ENCODE measurements at places on chromosomes 6 and 20. TPM values are rescaled to one million over a fixed set of nuclear protein-coding genes. Genes with fewer than 3 reads are reported as not detected.

Gene ADGRF5
- 0.75 TPM for total RNA-seq

DNA sequence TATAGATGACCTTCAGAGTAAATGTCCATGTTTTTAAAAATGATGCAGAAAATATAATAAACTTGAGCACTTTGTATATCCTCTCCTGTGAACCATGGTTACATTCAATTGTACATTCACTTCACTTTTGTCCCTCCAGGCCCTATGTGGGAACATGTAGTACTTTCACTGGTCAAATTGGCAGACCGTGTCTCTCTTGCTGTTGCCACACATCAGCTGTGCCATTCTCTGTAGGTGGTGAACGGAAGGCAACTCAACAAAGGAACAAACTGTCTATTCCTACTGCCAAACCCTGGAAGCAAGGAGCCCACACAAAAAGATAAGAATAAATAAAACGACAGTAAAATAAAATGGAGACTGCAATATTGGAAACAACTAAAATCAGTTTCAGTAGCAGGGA lies 2.0 kb downstream of the ROS1 start:
- H3K36me3 ChIP-seq = no peaks in the 10 kb centered on the region
- H3K4me3 ChIP-seq = no peak overlapping the region
- DNase-seq = no peak
- H3K27me3 ChIP-seq = no peaks in the 10 kb centered on the region

Gene CD24
- 125 TPM for total RNA-seq

Gene PHF1
- total RNA-seq = 40.3 TPM

GRCh38 chr6:78947962-78948361 lies 80.6 kb downstream of the IRAK1BP1 start:
- DNase-seq = peak; percentile 49
- no peak overlapping the region for H3K4me3 ChIP-seq
- H3K27me3 ChIP-seq = no peaks in the 10 kb centered on the region
- no peak overlapping the region for H3K27ac ChIP-seq

GRCh38 chr6:116238083-116238482 lies 15.8 kb downstream of the TSPYL4 start:
- no peak overlapping the region for H3K4me3 ChIP-seq
- no peaks in the 10 kb centered on the region for H3K36me3 ChIP-seq
- DNase-seq = no peak
- no peaks in the 10 kb centered on the region for H3K4me1 ChIP-seq
- no peaks in the 10 kb centered on the region for H3K27me3 ChIP-seq
- no peak overlapping the region for H3K27ac ChIP-seq

Gene ERVFRD-1
- total RNA-seq = not detected

GRCh38 chr6:15839969-15840541 lies 177.2 kb upstream of the DTNBP1 start:
- DNase-seq = no peak
- no peaks in the 10 kb centered on the region for H3K4me1 ChIP-seq

Gene COMMD7
- 33.5 TPM for total RNA-seq

DNA sequence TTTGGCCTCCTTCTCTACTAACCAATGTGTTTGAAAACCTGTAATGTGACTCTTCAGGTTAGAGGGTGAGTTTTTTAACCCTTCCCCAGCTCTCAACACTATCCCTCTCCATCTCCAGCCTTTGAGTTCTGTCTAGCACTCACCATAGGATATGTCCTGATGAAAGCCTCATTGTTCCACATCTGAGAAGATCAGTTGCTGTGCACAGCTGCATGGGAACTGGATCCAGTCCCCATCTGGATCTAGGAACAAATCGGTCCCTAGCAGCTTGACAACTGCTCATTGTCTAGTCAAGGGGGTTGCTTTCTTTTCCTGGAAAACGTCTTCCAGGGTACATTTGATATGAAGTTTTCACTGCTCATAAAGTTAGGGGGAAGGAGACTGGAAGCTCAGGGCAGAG lies 45.4 kb upstream of the AGPAT4 start:
- no peaks in the 10 kb centered on the region for H3K36me3 ChIP-seq
- H3K4me3 ChIP-seq = no peak overlapping the region
- H3K4me1 ChIP-seq = no peaks in the 10 kb centered on the region
- DNase-seq = no peak

DNA sequence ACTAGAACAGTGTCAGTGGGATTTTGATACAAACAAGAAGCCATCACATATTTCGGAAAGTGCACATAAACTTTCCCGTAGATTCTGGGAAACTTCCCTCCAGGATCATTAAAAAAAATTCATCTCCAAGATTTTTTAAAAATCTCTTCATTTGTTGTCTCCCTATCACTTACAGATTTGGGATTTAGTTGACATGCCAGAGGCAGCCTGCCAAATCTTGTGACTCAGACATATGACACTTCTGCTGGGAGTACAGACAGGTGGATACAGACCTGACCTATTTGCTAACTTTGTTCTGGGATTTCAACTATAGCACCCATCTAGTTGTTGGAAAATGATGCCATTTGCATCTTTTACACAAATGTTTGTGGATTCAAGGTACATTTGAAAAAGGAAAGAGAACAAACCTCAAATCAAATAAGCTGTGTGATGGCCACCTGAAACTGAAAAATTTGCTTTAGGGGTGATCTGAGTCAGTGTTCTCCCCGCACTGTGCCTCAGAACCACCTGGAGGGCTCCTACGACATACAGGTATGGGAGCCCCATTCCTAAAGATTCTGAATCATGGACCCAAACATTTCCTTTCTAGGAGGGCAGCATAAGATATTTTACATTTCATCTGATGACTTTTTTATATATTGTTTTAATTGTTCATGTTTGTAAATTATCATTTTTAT lies 21.9 kb upstream of the CD2AP start:
- peaks cover 50% of the 10 kb centered on the region for H3K4me1 ChIP-seq
- H3K27me3 ChIP-seq = no peaks in the 10 kb centered on the region
- DNase-seq = peak; percentile 93
- no peak overlapping the region for H3K4me3 ChIP-seq
- H3K27ac ChIP-seq = 0 out of 2 replicates have a peak overlapping the region, but pooled peaks have one; percentile 13

DNA sequence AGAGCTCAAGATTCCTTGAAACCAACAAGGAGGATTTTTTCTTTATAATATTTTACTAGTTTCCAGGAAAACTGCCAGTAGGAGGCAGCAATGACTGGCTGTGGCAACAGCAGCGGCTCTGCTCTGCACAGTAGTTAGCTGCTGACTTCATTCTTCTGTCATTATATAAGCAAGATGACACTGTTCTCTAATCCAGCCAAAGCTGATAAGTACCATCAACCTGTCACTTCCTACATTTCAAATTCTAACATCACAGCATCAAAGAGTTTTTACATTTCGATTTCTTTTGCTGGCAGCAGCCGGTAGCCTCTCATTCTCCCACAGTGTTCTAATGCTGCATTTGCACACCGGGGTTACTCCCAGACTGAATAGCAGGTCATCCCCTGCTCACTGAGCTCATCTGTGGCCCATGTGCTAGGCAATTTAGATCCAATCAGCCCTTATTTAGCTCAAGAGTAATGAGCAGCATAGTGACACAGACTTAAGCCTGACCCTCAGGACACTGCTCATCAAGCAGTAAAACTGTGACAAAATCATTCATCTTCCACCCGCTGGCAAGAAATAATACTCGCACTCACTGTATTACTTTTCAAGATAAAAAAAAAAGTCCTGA lies 67.8 kb downstream of the MMS22L start:
- no peaks in the 10 kb centered on the region for H3K36me3 ChIP-seq
- no peak overlapping the region for H3K4me3 ChIP-seq
- no peaks in the 10 kb centered on the region for H3K27me3 ChIP-seq
- peak; percentile 55 for DNase-seq
- no peak overlapping the region for H3K27ac ChIP-seq
- no peaks in the 10 kb centered on the region for H3K4me1 ChIP-seq

DNA sequence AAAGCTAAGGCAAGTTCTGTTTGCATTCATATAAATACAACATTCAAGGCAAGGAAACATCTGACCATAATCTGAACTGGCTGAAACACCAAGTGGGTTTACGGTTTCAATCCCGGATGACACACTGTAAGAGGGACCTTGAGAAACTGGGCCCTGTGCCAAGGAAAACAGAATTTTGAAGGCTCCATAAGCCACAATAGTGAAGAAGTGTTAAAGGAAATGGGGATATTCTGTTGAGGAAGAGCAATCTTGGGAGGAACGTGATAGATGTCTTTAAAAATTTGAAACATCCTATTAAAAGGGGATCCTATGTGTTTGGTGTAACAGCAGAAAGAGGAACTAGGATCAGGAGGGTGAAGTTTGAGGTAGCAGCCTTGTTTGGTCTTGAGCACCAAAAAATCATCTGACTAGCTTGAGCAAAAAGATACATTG lies 82.4 kb upstream of the TAB2 start:
- peak overlapping the region; percentile 100 for H3K27ac ChIP-seq
- peak; percentile 92 for DNase-seq
- no peaks in the 10 kb centered on the region for H3K36me3 ChIP-seq
- H3K4me3 ChIP-seq = no peak overlapping the region

- H3K36me3 ChIP-seq = no peaks in the 10 kb centered on the region
- DNase-seq = no peak
- no peak overlapping the region for H3K27ac ChIP-seq
- H3K27me3 ChIP-seq = no peaks in the 10 kb centered on the region
- no peak overlapping the region for H3K4me3 ChIP-seq
Measured at GRCh38 chr6:89505847-89506246, 72.9 kb downstream of the ANKRD6 start.

DNA sequence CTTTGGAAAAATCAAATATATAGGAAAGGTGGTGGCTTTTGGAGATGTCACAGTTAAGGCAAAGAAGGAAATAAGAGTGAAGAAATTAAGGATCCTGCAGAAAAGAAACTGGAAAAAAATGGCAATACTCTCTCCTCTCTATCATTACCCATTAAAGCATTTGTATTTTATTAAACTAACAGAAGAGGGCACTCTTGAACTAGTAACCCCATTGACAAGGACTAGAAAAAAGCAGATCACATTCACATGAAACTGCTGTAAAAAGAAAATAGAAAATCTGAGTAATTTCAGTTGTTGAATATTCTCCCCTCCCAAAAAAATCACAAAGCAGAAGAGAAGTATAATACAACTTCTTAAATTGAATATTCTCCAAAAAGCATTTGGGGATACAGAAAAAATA lies 104.1 kb upstream of the SLC35B3 start:
- DNase-seq = peak; percentile 33
- H3K27me3 ChIP-seq = no peaks in the 10 kb centered on the region
- no peaks in the 10 kb centered on the region for H3K36me3 ChIP-seq
- no peak overlapping the region for H3K4me3 ChIP-seq

DNA sequence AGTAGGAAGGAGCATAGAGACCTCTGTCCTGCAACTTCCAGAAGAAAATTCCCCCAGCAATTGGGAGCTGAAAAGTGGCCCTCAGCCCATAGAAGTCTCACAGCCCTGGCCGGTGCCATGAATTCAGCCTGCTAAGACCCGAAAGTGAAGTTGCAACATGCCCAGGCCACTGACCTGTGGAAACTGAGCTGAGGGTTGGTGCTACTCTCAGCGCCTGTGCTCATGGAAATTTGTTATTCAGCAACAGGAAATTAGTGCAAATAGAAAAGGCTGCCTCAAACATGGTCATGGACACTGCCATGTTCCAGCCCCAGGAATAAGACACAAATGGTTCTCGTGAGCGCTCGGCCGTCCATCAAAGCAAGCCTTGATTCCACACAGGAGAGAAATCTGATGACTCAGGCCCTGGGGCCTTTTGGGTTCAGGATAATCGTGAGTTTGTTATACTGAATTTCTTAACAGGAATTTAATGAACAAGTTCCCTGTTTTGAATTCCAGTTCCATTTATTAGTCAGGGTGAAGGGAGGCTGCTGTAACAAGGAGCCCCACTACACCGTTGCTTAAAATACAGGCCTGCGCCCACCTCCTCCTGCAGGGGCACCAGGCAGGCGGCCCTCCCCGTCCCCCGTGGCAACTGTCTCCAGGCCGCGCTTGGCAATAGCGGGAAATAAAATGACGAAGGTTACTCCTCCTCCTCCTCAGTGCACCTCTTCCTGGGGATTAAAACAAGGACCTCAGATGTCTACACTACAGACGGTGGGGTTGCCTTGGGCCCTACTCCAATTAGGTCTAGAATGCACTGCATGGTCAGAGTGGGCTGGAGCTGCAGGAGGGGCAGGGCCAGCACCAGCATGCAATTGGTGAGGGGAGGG lies 152.9 kb downstream of the ERMARD start:
- H3K27ac ChIP-seq = no peak overlapping the region
- H3K36me3 ChIP-seq = no peaks in the 10 kb centered on the region
- H3K4me1 ChIP-seq = 0 out of 2 replicates have a peak, but pooled peaks cover 5% of the 10 kb centered on the region
- no peak overlapping the region for H3K4me3 ChIP-seq
- no peaks in the 10 kb centered on the region for H3K27me3 ChIP-seq

Gene CLPSL2
- total RNA-seq = not detected

Gene FOXO3
- 12.8 TPM for total RNA-seq

Gene SAPCD1
- total RNA-seq = 6.0 TPM

- no peaks in the 10 kb centered on the region for H3K36me3 ChIP-seq
- no peaks in the 10 kb centered on the region for H3K4me1 ChIP-seq
- H3K4me3 ChIP-seq = no peak overlapping the region
- no peak for DNase-seq
- no peak overlapping the region for H3K27ac ChIP-seq
Measured at GRCh38 chr6:33439956-33440648, 14.3 kb upstream of the ZBTB9 start.

Gene CLVS2
- total RNA-seq = not detected

Gene CST2
- total RNA-seq = not detected

Gene FOXF2
- not detected for total RNA-seq

Gene TGM3
- not detected for total RNA-seq

- no peaks in the 10 kb centered on the region for H3K36me3 ChIP-seq
- DNase-seq = peak; percentile 88
- H3K27me3 ChIP-seq = no peaks in the 10 kb centered on the region
- H3K4me3 ChIP-seq = no peak overlapping the region
Measured at GRCh38 chr6:17156112-17156921, 54.5 kb downstream of the STMND1 start.

Gene RTEL1
- total RNA-seq = 43.0 TPM

DNA sequence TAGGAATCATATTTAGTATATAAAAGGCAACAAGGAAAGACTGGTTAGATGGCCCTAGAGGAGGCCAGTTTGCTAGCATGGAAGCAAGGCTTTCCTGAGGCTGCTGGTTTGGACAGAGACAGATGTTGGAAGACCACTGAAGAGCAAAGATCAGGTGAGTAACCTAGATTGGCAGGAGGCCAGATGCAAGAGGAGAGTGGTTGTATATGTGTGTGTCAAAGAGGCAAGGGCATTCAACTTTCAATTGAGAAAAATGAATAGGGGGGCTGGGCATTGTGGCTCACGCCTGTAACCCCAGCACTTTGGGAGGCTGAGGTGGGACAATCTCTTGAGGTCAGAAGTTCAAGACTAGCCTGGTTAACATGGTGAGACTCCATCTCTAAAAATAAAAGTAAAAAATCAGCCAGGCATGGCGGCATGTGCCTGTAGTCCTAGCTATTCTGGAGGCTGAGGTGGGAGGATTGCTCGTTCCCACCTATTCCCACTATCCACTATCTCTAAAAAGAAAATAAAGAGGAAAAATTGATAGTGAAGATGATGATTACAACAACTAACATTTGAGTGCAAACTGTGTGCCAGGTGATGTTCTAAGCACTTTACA lies 79.8 kb downstream of the PRDM1 start:
- no peaks in the 10 kb centered on the region for H3K36me3 ChIP-seq
- H3K4me1 ChIP-seq = no peaks in the 10 kb centered on the region
- no peaks in the 10 kb centered on the region for H3K27me3 ChIP-seq
- peak; percentile 53 for DNase-seq
